ENCODE measurements at places on chromosomes 6 and 20. TPM values are rescaled to one million over a fixed set of nuclear protein-coding genes. Genes with fewer than 3 reads are reported as not detected.

Gene KCNK15
- 0.92 TPM for total RNA-seq

Gene EFCAB8
- total RNA-seq, result 4.2 TPM

Gene CPNE5
- total RNA-seq, result 33.4 TPM

Gene KIF3B
- 19.2 TPM for total RNA-seq

Gene SIM1
- total RNA-seq, result not detected

Gene PTCHD4
- total RNA-seq, result 0.22 TPM

Gene FAM135A
- total RNA-seq, result 19.4 TPM

Gene SYCP2
- total RNA-seq, result 6.8 TPM

Gene CPXM1
- 0.44 TPM for total RNA-seq

Gene MOG
- total RNA-seq, result not detected

Gene MYL9
- 73.9 TPM for total RNA-seq

Gene CYP39A1
- total RNA-seq, result 0.83 TPM

Gene PTK7
- 20.4 TPM for total RNA-seq

Gene C20orf96
- total RNA-seq, result 7.3 TPM

Gene GPLD1
- total RNA-seq, result 1.7 TPM

Gene DEFB124
- not detected for total RNA-seq

Gene PEX7
- 6.4 TPM for total RNA-seq
